ENCODE measurements at places on chromosomes 5 and 9.

GRCh38 chr5:159359408-159359807 lies 29.1 kb upstream of the IL12B start:
- DNase-seq, result peak; percentile 80

GRCh38 chr5:61933787-61934626 lies 372.0 kb upstream of the KIF2A start:
- peak; percentile 46 for DNase-seq

DNA sequence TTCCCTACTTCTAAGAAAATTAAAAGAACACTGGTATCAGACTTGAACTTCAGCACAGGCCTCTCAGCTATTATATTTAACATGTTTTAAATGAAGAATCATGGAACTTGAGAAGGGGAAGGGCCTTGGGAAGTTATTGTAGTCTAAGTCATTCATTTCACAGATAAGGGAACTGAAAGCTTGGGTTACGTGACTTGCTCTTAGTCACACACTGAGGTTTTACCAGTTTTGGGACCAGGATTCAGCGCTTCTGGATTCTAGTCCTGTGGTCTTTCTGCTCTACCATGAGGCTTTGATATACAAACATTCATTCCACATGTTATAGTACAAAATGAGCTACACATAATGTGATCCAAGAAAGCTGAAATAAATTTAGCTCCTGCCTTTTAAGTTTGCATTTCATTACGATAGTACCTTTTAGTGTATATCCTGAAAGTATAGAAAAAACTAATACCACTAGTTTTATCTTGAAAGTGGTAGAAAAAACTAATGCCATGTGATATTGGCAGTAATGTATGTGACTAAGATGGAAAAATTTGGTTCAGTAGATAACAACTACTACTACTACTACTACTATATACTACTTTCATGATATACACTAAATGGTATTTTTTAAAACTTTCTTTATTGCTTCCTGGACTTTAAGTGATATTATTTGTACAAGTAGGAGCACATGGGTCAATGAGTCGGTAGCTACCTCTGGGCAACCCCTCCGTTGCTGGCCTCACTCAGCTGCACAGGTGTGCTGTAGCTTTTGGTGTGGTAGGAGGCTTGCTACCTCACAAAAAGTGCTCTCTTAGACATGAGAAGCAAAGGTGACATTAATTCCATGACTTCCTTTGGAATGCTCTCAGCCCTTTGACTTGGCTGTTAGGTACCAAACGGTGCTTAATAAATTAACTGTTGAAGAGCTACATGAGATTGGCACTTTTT lies 40.7 kb downstream of the F2RL2 start:
- DNase-seq, result peak; percentile 91

DNA sequence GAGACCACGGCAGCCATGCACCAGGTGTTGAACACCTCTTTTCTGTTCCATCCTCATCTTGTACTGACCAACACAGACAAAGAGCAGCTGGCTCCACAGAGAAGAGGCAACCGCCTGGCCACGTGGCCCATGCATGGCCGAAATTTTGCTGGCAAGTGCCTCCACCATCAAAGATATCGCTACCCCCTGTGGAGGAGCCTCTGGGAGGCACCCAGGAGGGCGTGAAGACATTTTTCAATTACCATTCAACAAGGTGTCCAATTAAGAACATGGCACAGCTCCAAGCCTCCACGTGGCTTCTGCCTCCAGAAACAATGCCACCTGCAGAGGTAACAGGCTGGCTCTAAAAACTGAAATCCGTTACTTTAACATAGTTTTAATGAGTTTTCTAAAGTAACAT lies 54.4 kb upstream of the CKS2 start:
- no peak for DNase-seq

GRCh38 chr9:97039514-97039860 lies 545 bp upstream of the CTSV start:
- no peak for DNase-seq

- DNase-seq, result no peak
Observed at GRCh38 chr5:156221816-156222215, 105.1 kb upstream of the SGCD start.

GRCh38 chr9:132404228-132404881 lies 2.3 kb downstream of the TTF1 start:
- DNase-seq, result no peak

DNA sequence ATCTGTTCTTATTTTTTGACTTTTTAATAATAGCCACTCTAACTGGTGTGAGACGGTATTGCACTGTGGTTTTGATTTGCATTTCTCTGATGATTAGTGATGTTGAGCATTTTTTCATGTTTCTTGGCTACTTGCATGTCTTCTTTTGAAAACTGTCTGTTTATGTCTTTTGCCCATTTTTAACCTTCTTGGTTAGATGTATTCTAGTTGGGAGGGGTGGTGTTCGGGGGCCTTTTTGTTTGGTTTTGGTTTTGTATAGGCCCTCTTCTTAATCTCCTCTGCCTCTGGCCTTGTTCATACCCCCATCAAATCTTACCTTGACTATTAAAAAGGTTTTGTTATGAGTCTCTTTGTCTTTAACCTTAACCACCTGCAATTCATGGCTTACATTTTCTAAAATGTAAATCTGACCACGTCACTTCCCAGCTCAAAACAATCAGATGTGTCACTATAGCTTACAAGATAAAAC lies 107.8 kb upstream of the NR4A3 start:
- DNase-seq, result no peak

GRCh38 chr5:119382169-119382568 lies 26.4 kb downstream of the TNFAIP8 start:
- DNase-seq, result peak; percentile 55

DNA sequence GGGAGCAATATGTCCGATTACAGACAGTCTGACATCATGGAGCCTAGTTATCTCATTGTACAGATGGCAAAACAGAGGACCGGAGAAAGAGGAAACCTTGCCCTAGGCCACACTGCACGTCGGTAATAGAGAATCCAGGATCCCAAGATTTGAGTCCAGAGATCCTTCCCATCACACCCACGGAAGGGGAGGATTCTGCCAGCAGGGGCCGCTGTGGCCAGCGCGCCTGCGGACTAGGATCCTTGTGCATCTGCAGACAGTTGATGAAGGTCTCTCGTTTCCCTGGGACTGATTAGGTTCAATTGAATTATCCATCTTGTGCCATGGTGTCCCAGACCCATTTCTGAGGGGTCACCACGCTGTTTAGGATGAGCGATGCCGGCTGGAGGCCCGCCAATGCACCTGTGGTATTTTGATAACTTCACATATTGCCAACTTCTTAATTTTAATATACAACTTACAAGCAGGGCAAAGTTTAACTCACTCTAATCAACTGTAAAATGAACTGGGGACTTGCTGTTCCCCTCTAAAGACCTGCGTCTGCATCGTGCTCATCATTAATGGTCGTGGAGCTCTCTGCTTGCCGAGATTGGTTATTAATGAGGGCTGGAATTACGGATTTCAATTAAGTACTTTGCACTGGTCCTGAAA lies 592.7 kb upstream of the BRINP1 start:
- DNase-seq, result peak; percentile 31

- DNase-seq, result no peak
Observed at GRCh38 chr9:7790022-7790818, 9.4 kb downstream of the DMAC1 start.

- DNase-seq, result no peak
Observed at GRCh38 chr9:88230612-88231011, 92.3 kb upstream of the SPATA31C2 start.

DNA sequence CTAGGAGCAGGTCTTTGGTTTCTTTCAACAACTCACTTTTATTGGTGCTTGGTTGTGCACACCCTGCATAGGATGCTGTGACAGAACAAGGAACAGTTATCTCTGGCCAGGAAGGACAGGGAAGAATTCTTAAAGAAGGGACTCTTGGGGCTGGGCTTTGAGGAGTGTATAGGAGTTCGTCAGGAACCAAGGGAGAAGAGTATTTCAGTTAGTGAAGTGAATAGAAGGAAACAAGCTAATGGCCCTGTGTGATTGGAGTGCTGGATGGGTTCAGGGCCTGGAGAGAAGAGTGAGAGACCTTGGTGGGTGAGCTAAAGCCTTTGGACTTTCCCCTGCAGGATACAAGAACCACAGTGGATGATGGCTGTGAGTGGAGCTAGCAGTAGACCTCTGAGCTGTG lies 32.2 kb downstream of the DAB2IP start:
- no peak for DNase-seq

- DNase-seq, result peak; percentile 46
Observed at GRCh38 chr9:135480071-135480939, 723 bp downstream of the PPP1R26 start.

DNA sequence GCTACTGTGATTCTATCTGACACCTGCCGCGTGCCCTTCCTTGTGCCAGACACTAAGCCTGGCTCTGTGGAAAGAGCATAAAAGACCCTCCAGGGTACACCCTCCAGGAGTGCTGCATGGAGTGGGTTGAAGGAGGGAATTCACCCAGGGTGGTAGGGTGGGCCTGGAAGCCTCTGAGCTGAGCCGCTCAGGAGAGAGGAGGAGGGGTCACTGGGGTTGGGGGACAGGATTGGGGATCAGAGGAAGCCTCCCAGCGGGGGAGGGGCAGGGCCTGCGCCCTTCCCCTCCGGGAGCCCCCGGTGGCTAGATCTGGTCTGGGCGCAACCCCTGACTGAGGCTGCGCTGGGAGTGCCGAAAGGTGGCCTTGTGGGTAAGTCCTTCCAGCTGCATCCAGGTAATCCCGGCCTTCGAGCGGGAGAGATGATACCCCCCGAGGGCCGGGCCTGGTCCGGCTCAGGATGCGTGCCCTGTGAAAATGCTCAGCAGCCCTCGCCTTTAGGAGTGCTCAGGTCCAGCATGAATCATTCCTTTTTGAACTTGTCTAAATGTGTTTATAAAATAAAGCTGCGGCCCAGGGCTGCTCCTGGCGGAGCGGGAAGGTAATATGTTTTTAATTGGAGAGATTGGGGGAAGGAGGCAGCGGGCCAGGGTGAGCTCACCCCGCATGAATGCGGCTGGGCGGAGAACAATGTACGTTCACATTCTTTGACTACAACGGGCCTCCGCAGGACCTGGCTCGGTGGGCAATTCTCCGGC lies 118.1 kb upstream of the SMIM23 start:
- DNase-seq, result no peak

DNA sequence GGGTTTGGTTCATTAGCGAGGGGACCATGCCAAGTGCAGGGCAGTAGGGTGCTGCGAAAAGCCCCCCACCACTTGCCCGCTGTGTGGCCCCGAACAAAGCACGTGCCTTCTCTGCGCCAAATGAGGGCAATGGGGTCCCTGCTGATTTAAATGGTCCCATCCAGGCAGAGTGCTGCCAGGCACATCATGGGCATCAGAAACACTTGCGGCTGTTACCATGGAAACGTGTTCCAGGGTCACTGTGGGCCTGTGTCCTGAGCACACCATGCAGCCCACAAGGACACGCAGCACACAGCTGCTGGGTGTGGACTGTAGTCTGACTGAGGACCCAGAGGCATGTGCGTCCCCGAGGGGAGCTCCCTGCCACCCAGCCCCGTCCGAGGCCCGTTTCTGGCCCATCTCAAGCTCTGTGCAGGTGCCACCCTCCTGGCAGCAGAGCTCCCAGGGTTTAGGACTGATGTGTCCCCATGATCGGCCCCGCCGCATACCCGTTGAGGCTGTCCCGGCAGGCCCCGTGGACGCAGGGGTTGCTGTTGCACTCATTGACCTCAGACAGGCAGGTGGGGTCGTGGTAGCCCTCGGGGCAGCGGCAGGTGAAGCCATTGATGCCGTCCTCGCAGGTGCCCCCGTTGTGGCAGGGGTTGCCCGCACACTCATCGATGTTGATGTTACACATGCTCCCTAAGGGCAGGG lies 31.3 kb upstream of the SEC16A start:
- no peak for DNase-seq

DNA sequence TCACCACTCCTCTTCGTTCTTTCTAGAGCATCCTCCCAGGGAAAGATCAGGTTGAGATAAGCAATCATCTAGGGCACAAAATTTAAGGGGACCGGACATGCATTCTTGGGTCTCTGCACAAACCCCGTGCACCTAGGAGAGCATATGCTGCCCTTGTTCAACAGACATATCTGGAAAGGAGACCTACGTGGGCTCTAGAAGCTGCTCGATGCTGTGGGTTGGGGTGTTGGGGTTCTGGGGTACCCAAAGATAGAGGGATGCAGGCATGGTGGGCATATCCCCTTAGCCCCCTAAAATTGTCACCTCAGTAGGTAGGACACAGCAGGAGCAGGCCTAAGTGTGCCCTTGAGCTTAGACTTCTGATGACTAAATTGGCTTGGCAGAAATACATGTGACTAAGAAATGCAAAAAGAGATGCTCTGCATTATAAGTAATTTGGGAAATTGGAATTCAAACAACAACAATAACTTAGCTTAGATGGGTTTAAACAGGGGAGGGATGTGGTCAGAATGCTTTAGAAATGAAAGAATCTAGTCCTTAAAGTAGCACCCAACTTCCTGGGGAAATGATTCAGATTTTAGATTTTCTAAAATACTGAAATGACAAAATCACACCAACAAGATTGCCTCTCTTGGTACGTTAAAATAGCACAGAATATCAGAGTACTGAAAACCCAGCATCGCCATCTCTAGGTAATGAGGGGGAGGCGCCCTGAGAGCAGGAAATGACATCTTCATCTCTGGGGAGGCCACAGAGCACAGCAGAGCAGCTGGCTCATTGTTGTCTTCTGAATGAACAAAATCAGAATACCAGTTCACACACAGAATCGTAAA lies 172.3 kb downstream of the GNA14 start:
- no peak for DNase-seq

- no peak for DNase-seq
Observed at GRCh38 chr5:92370032-92370431, 986.9 kb upstream of the ARRDC3 start.

- DNase-seq, result no peak
Observed at GRCh38 chr5:24005384-24005783, 498.0 kb downstream of the PRDM9 start.

DNA sequence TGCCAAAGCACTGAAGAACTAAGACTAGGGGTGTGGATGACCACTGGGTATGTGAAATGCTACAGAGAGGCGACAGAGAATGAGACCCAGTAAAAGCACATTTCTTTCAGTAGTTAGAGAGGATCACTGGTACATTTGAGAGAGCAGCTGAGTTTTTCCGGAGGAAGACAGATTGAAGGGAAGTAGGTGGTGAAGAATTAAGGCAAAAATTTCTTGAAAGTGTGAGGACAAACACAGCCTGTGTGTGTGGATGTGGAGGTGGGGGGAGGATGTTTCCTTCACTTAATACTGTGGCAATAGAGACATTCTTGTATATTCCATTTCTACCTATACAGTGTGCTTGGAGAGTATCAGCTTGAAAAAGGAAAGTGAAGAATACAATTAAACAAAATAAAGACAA lies 871.2 kb upstream of the DMAC1 start:
- no peak for DNase-seq

- no peak for DNase-seq
Observed at GRCh38 chr5:145912019-145912418, 24.4 kb upstream of the SH3RF2 start.

DNA sequence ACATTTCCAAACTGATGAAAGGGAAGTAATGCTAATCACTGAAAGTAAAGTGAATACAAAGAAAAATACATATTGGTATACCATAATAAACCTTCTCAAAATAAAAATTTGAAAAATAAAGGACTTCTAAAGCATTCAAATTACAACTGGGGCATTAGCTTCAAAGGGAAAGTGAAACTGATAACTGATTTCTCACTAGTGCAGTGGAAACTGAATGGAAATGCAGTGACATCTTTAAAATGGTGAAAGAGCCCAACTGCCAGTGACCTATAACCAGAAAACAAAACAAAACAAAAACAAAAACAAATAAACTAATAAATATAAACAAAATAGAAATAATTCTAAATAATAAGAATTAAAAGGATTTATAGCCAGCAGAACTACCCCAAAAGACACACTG lies 297.5 kb upstream of the GRIN3A start:
- no peak for DNase-seq

GRCh38 chr5:178461004-178461730 lies 129.0 kb downstream of the COL23A1 start:
- DNase-seq, result peak; percentile 86
